ENCODE measurements at places on chromosomes 4 and X. TPM values are rescaled to one million over a fixed set of nuclear protein-coding genes. Genes with fewer than 3 reads are reported as not detected.

DNA sequence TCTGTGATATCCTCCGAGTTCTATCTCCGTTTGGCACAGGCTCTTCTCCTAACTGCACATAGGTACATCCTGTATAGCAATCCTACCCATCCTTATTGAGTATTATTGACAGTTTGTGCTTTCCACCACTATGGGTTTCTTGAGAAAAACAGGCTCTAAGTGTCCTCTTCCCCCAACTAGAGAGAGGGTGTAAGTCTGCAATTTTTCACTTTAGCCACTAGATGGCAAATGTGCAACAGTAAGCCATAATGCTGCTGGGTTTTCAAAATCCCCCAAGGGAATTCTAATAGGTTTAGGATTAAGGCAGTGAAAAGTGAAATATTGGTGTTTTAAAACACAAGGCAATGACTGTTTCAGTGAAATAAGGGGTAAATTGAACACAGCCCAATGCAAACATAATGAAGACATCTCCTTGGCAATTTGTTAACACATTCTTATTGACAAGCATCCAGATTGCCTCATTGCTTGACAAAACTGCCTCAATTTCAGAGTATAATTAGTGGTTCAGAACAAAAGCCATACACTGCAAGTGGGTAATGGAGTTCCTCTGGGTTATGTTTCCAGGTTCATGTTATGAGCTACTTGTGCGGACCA, 239.0 kb upstream of the HTR2C start:
- DNase-seq = no peak

Gene DGKK
- not detected for total RNA-seq

Gene FRMPD4
- total RNA-seq = not detected

- no peak for DNase-seq
Measured at GRCh38 chr4:118798658-118799057, 37.3 kb downstream of the SEC24D start.

Gene ZNF827
- 10.5 TPM for total RNA-seq

GRCh38 chr4:658681-659667, 15.1 kb downstream of the ATP5ME start:
- no peak for DNase-seq

DNA sequence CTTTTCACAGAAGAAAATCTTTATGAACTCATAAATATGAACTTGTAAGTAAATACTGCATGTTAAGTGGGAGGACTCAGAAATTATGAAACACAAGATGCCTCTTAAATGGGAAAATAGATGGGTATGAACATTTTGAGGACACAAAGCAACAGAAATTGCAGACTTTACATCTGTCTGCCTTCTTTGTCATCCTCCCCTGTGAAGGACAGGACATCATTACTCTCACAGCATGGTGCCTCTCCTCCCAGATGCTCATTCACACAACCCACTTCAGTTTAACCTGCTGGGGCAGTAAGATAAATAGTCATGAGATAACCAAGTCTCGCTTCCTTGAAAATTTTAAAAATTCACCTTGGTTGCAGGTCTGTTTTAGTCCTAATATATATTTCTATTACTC, 144.5 kb downstream of the APBB2 start:
- DNase-seq = no peak

Gene CSN1S1
- 32.3 TPM for total RNA-seq

DNA sequence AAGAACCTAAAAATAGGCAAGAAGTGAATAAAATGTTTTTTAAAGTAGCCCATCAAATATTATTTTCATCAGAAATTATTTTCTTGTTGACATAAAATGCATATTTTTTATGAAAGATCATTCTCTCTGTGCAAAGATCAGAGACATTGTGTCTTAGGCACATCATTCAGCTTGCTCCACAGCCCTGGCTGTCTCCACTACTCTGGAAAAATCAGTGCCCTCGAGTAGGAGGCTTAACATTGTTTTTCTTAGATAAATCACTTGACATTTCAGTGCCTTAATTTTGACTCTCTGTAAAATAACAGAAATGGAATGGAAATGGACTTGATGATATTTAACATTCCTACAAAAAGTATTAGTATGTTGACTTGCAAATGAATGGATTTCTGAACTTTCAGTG, 77.9 kb downstream of the FAT4 start:
- DNase-seq = no peak

DNA sequence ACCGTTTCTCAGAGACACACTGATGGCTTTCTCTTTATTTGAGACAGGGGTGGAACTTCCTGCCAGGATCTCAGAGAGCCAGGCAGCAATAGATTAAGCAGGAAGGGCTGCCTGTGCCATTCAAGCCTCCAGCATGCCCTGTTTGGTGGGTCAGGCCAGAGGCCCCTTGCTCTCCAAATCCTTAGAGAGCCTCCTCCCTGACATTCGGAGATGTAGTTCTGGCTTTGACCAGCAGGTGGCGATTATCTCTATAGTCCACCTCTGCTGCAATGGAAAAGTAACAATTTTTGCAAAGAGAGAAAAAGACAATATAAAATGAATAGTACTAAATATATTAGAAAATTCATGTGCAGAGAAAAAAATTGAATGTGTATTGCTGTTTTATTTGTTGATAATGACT, 93.9 kb downstream of the NXF2B start:
- DNase-seq = peak; percentile 68

Gene PDCL2
- not detected for total RNA-seq

DNA sequence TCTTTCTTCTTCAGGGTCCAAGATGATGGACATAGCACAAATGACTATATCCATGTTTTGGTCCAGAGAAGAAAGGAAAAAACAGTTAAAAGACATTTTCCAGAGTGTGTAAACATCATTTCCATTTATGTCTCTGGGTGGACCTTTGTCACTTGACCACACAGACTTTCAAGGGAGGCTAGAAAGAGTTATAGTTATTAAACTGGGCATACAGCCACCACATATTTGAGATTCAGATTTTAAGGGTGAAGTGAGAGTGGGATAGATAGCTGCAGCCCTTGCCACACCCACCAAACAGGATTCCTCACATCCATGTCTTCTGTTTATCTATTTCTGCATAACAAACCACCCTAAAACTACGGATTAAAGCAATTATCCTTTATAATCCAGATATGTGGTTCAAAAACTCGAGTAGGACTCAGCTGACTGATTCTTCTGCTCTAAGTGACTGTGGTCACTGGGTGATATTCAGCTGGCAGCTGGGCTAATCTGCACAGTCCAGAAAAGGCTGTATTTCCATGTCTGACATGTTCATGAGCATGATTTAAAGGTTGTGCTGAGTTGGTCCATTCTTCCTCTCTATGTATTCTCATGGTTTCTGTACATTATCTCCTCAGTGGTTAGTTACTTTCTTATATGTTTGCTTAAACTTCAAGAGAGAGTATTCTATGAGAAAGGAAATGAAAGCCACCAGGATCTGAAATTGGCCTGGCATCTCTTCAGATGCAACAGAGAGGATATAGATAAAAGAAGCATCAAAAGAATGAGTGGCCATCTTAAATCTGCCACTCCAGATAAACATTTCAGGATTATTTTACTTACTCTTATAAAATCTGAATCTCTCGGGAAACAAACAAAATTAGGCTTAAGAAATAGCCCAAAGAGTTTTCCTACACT, 459.8 kb upstream of the CTSO start:
- DNase-seq = no peak

Gene EXOC1
- total RNA-seq = 35.0 TPM

DNA sequence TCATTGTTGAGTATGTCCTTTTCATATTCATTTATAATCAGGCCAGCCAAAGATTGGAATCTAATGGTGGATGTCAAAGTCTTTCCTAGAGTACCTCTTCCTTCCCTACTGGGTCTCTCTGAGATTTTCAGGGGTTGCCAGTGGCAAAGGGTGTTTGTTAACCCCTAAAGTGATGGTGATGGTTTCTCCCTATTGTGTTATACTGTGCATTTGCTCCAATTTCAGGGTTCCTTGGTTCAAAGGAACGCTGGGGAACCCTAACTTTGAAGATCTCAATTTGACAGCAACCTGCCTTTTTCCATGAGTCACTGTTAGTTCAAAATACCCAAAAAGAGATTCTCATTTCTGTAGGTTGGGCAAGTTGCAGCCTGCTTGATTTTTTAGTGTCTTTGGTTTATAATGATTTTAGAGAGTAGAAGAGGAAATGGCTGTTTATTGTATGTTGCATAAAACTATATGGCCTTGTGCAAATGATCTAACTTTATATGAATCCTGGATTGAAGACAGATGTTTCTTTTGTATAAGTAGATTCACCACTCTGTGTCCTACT, 23.0 kb downstream of the GAB1 start:
- DNase-seq = no peak

DNA sequence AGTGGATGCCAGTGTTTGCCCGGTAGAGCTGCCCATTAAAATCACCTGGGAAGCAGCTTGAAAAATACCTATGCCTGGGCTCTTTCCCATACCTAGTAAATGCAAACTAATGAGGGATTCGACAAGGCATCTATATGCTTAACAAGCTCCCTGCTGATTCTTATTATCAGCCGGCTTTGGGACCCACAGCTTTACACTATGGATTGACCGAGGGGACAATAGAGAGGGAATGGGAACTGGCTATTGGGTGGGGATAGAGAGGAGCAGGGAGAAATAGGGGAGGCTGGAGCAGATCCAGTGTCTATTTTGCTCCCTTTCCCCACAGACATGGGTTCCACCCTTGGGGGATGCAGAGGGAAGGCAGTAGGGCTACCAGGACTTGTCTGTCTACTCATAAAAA, 103.1 kb upstream of the TEX13D start:
- DNase-seq = no peak

DNA sequence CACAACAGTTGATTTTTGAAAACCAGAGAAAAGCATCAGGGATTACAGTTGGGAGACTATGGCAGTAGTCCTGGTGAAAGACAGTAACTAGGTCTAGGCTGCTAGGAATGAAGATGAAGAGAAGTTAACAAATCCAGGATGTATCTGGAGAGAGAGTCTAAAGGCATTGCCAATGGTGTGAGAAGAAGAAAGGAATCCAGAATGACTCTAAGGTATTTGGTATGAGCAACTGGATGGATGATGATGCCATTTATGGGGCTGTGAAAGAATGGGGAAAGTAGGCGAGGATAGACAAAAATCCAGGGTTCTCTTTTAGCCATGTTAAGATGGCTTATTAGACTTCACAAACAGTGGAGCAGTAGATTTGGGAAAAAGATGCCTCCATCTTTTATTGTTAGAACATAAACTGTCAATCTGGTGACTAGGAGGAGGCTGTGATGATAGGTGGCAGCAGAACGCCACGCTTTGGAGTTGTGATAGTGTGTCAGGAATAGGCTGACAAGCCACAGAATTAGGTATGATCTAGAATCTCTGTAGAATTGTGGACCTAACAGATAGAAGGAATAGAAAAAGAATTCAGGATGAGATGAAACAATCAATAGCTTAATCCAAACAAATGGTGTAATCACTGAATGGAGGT, 27.3 kb upstream of the JADE1 start:
- no peak for DNase-seq

Gene TLR10
- total RNA-seq = 0.42 TPM

Gene CT83
- not detected for total RNA-seq

DNA sequence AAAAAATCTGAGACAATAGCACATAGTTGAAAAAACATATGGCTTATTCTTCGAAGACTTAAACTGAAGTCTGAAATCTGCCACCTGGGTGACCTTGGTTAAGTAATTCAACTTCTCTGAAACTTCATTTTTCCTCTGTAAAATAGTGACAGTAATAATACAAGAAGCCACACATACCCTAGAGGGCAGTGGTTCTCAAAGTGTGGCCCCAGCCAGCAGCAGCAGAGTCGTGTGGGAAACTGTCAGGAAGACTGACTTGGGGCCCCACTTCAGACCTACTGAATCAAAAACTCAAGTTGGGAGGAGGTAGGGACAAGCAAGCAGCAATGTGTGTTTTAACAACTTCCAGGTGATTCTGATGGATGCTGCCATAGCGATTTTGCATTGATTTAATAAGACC, 249.9 kb downstream of the HNRNPD start:
- no peak for DNase-seq
